ENCODE measurements at places on chromosomes 7 and 10. TPM values are rescaled to one million over a fixed set of nuclear protein-coding genes. Genes with fewer than 3 reads are reported as not detected.

FBXO24 gene
- 0.74 TPM for total RNA-seq

GNGT1 gene
- total RNA-seq, result not detected

DNA sequence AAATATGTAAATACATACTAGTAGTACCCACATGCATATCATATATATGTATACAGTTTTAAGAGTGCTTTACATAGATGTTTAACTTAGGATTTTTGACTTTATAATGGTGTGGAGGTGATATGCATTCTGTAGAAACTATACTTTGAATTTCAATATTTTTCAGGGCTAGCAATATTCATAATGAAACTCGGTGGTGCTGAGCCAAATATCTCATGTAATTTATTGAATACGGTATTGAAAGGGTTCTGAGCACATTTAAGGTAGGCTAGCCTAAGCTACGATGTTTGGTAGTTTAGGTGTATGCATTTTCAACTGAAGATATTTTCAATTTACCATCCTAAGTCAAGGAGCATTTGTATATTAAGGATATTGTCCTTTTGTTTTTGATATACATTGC is 36.0 kb downstream of the ZNRF2 start:
- H3K27ac ChIP-seq, result no peak overlapping the region
- H3K4me3 ChIP-seq, result no peak overlapping the region
- H3K27me3 ChIP-seq, result no peaks in the 10 kb centered on the region

GRCh38 chr7:114107522-114107921 is 188.7 kb upstream of the PPP1R3A start:
- no peak overlapping the region for H3K27ac ChIP-seq
- H3K4me1 ChIP-seq, result no peaks in the 10 kb centered on the region
- H3K36me3 ChIP-seq, result no peaks in the 10 kb centered on the region
- H3K4me3 ChIP-seq, result no peak overlapping the region

- no peaks in the 10 kb centered on the region for H3K36me3 ChIP-seq
- H3K27me3 ChIP-seq, result no peaks in the 10 kb centered on the region
- H3K27ac ChIP-seq, result no peak overlapping the region
- no peaks in the 10 kb centered on the region for H3K4me1 ChIP-seq
- H3K4me3 ChIP-seq, result no peak overlapping the region
Measured at GRCh38 chr7:54015251-54015650, 526.9 kb upstream of the VSTM2A start.

DNA sequence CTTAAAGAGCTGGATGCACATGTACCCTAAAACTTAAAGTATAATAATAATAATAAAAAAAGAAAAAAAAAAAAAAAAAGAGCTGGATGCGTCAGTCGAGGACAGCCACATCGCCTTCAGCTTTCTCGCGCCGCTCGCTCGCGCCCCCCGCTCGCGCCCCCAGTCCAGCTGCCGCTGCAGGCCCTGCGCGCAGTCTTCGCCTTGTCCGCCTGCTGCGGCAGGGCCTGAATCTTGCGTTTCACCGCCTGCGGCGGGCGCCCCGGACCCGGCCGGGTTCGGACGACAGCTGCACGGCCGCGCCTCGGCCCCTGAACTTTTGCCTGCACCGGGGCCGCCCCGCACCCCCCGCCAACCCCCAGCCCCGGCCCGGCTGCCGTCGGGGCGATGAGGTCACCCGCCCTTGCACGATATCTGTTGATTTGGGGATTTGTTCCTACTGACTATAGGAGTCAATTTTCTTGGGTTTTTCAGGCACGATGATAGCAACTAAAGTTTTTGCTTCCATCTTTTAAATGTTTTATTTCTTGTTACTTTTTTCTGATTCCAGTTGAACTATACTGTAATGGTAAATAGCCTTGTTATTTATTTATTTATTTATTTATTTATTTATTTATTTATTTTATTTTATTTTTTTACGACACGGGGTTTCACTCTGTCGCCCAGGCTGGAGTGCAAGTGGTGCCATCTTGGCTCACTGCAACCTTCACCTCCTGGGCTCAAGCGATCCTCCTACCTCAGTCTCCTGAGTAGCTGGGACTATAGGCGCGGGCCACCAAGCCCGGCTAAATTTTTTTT is 33.5 kb upstream of the CPN1 start:
- no peaks in the 10 kb centered on the region for H3K4me1 ChIP-seq
- no peak overlapping the region for H3K4me3 ChIP-seq
- no peaks in the 10 kb centered on the region for H3K36me3 ChIP-seq
- no peak for DNase-seq
- H3K27me3 ChIP-seq, result peaks cover 35% of the 10 kb centered on the region

DNA sequence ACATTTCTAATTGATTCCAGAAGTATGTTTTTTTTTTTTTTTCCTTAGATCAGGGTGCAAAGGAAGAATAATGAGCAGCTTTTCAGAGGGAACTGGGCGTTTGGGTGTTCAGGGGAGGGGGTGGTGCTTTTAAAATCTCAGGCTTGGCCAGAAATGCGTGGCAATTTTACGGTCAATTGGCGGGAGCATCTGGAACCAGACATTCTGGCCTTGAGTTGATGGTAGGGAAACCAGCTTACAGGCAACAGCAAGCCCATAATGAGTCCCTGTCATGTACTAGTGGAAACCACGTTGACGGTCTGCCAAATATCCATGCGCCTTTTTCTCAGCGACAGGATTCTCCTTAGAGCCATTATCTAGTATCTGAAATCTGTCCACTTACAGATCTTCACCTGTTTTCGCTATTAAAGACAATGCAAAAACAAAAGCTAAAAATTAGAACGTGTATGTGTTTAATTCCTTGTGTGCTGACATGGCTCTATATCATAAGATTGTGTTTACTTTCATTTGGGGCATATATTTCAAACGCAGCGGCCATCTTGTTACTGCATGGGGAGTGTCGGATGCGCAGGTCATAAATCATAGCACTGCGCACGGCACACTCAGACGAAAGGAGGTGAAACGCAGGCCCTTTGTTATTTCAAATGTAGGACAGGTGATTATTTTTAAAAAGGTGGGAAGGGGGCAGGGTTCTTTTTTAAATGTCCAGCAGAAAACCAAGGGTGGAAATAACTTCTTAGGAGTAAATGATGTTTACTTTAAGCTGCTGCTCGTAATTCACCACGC is 209.2 kb downstream of the AGMO start:
- no peaks in the 10 kb centered on the region for H3K4me1 ChIP-seq
- H3K36me3 ChIP-seq, result no peaks in the 10 kb centered on the region
- H3K27ac ChIP-seq, result no peak overlapping the region

DNA sequence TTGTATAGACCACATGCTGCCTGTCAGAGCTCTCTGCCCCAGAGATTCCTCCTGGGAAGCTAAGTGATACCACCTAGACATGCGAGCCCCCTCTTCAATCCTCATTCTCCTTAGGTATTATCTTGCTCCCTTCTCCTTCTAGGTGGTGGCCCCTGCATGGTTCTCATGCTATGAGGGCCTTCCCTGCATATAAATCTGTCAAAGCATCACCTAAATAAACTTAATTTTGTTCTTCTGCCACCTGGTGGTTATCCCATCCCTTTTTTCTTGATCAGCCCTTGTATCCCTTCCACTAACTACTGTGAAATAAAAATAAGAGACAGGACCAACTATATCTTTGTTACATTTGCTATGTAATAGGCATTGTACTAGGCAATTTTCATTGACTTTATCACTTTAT is 242.1 kb downstream of the CDC14C start:
- DNase-seq, result no peak
- H3K4me3 ChIP-seq, result no peak overlapping the region
- no peaks in the 10 kb centered on the region for H3K36me3 ChIP-seq

GRCh38 chr7:26657686-26658388 is 206.6 kb downstream of the SKAP2 start:
- no peaks in the 10 kb centered on the region for H3K36me3 ChIP-seq
- no peak for DNase-seq
- no peaks in the 10 kb centered on the region for H3K27me3 ChIP-seq
- H3K4me1 ChIP-seq, result peaks cover 11% of the 10 kb centered on the region

- no peak for DNase-seq
- H3K27me3 ChIP-seq, result no peaks in the 10 kb centered on the region
- peaks cover 36% of the 10 kb centered on the region for H3K36me3 ChIP-seq
- H3K4me1 ChIP-seq, result no peaks in the 10 kb centered on the region
Measured at GRCh38 chr10:86914734-86915133, 42.7 kb downstream of the MMRN2 start.
